Tibial nerve (tissue), 4 donors: ENCODE measurements at places on chromosomes 11 and 22. TPM values are rescaled to one million over a fixed set of nuclear protein-coding genes. Genes with fewer than 3 reads are reported as not detected.

DNA sequence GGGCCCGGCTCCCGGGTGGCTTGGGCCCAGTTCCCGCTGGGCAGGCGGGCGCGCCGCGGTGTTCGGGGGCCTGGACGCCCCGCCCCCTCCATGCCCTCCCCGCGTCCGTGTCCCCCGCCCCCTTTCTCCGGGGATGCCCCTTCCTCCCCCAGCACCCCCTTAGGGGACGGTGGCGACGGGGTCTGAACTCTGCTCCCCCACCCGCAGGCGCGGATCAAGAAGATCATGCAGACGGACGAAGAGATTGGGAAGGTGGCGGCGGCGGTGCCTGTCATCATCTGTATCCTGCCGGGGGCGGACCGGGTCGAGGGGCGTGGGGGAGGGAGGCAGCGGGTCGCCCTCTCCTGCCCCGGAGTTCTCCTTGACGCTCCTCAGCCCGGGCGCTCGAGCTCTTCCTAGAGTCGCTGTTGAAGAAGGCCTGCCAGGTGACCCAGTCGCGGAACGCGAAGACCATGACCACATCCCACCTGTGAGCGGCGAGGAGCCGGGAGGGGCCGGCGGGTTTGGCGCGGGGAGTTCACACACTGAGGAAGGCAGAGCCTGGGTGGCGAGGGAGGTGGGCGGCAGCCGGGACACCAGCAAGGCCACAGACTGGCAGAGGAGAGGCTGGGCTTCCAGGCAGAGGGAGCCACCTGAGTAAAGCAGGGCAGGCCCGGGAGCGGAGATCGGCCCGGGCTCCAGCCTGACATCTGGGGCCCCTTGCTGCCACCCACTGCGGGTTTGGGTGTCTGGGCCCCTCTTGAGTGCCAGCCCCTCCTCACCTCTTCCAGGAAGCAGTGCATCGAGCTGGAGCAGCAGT, 546 bp downstream of the DRAP1 start:
- no peak for DNase-seq

GRCh38 chr11:9756461-9756860, 92.6 kb downstream of the SWAP70 start:
- DNase-seq, result no peak

The SHANK2 gene
- 1.7 TPM for total RNA-seq

- no peak for DNase-seq
Observed at GRCh38 chr11:27187075-27187847, 146.6 kb downstream of the BBOX1 start.

The CRYBB3 gene
- total RNA-seq, result not detected

- no peak for DNase-seq
Observed at GRCh38 chr22:50201191-50202129, 649 bp downstream of the SELENOO start.

The MOV10L1 gene
- 1.0 TPM for total RNA-seq

GRCh38 chr11:47786373-47786772, 19.2 kb upstream of the FNBP4 start:
- DNase-seq, result no peak

The PNPLA3 gene
- total RNA-seq, result 1.5 TPM

- no peak for DNase-seq
Observed at GRCh38 chr11:82384308-82384707, 349.4 kb downstream of the FAM181B start.

- no peak for DNase-seq
Observed at GRCh38 chr11:104534278-104534677, 364.0 kb downstream of the CASP12 start.

The ALG9 gene
- total RNA-seq, result 35.1 TPM

- no peak for DNase-seq
Observed at GRCh38 chr11:74276581-74276980, 34.9 kb downstream of the P4HA3 start.

- DNase-seq, result no peak
Observed at GRCh38 chr11:114673661-114674060, 4.7 kb upstream of the NXPE2 start.

GRCh38 chr22:46977656-46978343, 215.3 kb downstream of the TBC1D22A start:
- DNase-seq, result no peak

DNA sequence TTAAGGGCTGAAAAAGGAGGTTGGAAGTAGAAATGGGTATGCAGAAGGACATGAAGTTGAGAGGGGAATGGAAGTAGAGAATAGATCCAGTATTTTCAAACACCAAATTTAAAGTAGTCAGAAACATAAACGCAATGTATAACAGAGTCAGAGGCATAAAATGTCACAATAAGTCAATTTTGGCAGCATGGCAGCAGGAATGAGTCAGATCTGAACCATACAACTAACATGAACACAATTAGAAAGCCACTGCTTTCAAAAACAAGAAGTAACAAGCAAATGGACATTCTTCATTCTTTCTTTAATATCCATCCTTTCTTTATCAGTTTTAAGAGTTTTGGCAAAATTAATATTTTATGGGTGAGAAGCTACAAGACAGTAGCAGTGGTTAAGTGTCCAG, 2.5 kb downstream of the CHORDC1 start:
- no peak for DNase-seq

GRCh38 chr11:75188671-75189070, 37.8 kb downstream of the SLCO2B1 start:
- DNase-seq, result no peak

GRCh38 chr11:9138133-9138453, 46.7 kb upstream of the SCUBE2 start:
- DNase-seq, result no peak

- no peak for DNase-seq
Observed at GRCh38 chr22:42720263-42721044, at the start of gene A4GALT. TSS of gene A4GALT (minus strand) at chr22:42720870. CDS start at chr22:42693951, 26,919 bp downstream.

DNA sequence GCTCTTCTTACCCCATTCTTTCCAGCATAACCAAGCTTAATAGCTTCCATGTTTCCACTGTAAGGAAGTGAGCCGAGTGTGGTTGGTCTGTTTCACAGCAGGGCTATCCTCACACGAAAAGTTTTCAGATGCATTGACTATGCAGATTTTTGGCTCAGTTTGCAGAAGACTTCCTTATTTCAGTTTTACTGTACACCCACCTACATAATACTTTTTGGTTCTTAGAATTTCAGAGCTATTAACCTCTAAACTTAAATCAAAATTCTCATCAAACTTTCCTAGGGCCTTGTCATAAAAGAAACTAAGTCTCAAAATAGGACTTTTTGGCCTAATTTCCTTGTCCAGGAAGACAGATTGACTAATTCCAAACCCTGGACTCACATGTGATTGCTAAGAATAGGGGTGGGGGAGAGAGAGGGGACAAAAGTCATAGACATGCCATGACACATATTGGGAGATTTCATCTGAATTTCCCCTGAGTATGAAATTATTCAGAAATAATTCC, 7.3 kb upstream of the EHF start:
- no peak for DNase-seq

GRCh38 chr11:13335319-13335718, 57.7 kb downstream of the BMAL1 start:
- DNase-seq, result peak; percentile 82

The OTOG gene
- total RNA-seq, result not detected

The HIRA gene
- 31.6 TPM for total RNA-seq

DNA sequence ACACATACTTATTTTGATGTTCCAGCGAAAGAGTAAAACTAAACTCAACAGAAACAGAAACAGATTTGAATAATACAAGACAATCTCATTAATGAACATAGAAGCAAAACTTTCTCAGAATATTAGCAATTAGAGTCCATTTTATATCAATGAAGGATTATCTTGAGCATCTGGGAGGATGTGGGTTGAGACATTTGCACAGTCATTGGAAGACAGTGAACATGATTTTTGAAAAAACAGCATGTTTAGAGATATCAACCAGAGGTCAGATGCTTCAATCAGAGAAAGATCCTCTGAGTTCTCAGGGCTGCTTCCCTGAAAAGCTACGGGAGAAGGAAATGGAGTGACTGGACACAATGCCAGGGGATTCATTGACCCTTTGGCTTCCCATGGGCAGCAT, 35.9 kb upstream of the VPREB1 start:
- DNase-seq, result no peak
